ENCODE measurements at places on chromosomes 3 and 15.
A peak's percentile ranks its signal among the peaks of the same experiment; 100 is the strongest.

DNA sequence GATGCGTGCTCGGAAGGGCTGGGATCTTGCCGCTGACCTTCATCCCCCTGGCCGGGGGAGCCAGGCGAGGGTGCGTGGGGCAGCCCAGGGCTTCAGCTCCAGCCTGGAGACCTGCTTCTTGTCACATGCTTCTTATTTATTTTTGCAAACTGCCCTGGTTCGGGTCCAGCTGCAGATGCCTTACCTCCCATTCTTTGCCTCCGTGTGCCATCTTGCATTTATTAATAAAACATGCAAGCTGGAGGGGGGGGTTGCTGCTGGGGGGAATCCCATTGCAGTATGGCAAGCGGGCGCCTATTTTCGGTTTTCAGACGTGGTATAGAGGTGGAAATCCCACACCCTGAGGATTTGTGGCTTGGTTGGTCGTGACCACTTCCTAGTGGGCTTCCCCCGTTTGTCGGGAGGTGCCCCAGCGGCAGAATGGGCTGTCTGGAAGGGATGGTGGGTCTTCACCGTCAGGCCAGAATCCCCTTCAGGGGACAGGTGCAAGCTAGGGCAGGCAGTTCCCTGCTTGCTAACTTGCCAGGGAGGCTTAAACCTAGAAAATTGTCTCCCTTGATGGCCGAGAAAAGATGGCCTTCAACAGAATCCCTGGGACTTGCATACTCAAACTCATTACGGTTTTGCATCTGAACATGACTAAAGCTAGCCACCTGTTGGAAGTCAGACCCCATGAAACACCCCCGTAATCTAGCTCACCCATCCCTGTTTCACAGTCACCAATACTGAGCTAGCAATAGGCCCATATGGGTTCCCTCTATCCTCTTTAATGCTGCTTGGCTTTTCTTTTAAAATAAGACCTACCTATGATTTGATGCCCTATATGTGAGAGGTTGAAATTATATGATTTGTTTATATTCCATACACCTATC, 569 bp downstream of the TMEM266 start:
- DNase-seq, result no peak
- no peaks in the 10 kb centered on the region for H3K36me3 ChIP-seq
- no peak overlapping the region for H3K27ac ChIP-seq

DNA sequence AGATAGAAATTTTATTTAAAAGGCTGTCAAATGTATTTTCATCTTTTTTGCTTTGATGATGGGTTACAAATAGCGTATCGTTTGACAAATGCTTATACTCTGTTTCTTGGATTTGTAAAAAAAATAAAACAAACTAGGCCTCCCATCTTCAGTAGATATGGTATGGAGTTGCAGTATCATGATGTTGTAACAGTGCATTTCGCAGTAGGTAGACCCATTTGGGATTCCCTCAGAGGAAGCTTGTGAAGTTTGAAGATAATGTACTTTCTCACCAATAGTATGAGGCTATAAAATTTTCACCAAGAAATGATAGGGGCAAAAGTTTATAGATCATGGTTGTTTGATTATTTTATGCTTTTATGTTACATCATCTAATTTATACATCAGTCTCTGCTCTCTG, 10.8 kb downstream of the MBNL1 start:
- H3K4me3 ChIP-seq, result no peak overlapping the region
- H3K27me3 ChIP-seq, result no peaks in the 10 kb centered on the region
- no peak for DNase-seq
- peaks cover 20% of the 10 kb centered on the region for H3K4me1 ChIP-seq
- H3K36me3 ChIP-seq, result no peaks in the 10 kb centered on the region

DNA sequence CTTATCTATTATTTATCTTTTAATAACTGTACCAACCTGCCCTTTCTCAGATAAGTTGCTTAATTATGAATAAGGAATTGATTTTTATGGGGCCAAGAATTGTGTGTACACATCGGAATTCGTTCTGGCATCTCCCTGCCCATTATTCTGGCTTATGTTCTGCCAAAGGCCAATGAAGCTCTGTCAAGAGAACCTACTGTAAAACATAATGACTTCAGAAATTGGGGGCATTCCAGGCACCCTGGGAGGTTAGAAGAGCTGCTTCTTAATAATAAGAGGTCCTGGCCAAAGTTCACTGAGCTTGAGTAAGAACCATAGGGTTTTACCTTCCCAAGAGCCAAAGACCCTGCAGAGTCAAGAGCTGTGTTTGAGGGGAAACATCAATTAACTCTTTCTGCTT, 261.7 kb downstream of the SLC9A9 start:
- H3K4me1 ChIP-seq, result no peaks in the 10 kb centered on the region
- no peaks in the 10 kb centered on the region for H3K36me3 ChIP-seq
- no peak for DNase-seq
- no peak overlapping the region for H3K4me3 ChIP-seq
- no peak overlapping the region for H3K27ac ChIP-seq

DNA sequence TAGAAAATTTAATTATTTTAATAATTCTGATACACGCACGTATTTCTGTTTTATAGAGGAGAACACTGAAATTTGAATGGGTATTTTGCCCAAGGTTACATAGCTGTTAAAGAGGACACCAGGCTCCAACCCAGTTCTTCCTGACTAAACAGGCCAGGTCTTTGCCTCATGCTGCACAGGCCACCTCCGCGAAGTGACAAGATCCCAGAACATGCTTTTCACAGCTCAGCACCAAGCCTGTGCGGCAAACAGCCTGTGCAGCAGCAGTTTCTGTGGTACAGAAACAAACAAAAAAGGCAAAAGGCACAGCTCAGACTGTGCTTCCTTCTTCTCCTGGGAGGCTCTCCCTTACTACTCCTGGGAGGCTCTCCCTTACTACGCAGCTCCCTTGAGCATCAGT, 6.5 kb downstream of the FOXL2 start:
- no peak overlapping the region for H3K4me3 ChIP-seq
- H3K4me1 ChIP-seq, result peaks cover 5% of the 10 kb centered on the region
- H3K27ac ChIP-seq, result no peak overlapping the region
- no peaks in the 10 kb centered on the region for H3K36me3 ChIP-seq
- DNase-seq, result no peak

- DNase-seq, result no peak
- no peaks in the 10 kb centered on the region for H3K4me1 ChIP-seq
- H3K27ac ChIP-seq, result no peak overlapping the region
- H3K36me3 ChIP-seq, result no peaks in the 10 kb centered on the region
Measured at GRCh38 chr15:77563623-77564156, 69.0 kb downstream of the LINGO1 start.

GRCh38 chr3:55765906-55766701, 279.0 kb upstream of the WNT5A start:
- no peak overlapping the region for H3K27ac ChIP-seq
- no peak overlapping the region for H3K4me3 ChIP-seq
- no peak for DNase-seq

DNA sequence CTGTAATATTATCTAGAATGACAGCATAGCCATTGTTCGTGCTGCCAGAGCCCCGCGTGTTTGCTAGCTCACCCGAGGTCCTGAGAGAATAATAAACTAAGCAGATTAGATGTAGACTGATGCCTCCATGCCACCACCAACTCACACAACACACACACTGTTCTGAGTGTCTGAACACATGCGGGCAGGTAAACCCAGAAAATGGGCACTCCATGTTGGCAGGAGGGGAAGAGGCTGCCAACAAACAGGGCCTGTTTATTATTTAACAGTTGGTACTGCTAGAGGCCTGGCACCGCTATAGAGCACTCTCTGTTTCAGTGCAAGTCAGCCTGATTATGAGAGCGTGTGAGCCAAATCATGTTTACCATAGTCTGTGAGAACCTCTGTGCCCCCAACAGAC, 299.0 kb downstream of the ZBTB20 start:
- H3K27ac ChIP-seq, result no peak overlapping the region
- H3K27me3 ChIP-seq, result no peaks in the 10 kb centered on the region
- no peak overlapping the region for H3K4me3 ChIP-seq
- no peak for DNase-seq

GRCh38 chr3:11152301-11152700, 2.0 kb upstream of the HRH1 start:
- no peaks in the 10 kb centered on the region for H3K36me3 ChIP-seq
- H3K27ac ChIP-seq, result no peak overlapping the region
- DNase-seq, result no peak
- no peak overlapping the region for H3K4me3 ChIP-seq

- DNase-seq, result no peak
- H3K36me3 ChIP-seq, result no peaks in the 10 kb centered on the region
- H3K27me3 ChIP-seq, result no peaks in the 10 kb centered on the region
- H3K27ac ChIP-seq, result no peak overlapping the region
- H3K4me1 ChIP-seq, result peaks cover 15% of the 10 kb centered on the region
Measured at GRCh38 chr3:53137221-53137620, 7.0 kb upstream of the RFT1 start.

GRCh38 chr3:141085343-141086070, 34.4 kb downstream of the SPSB4 start:
- H3K4me3 ChIP-seq, result no peak overlapping the region
- no peaks in the 10 kb centered on the region for H3K4me1 ChIP-seq
- H3K27ac ChIP-seq, result no peak overlapping the region
- DNase-seq, result no peak
- peaks cover 6% of the 10 kb centered on the region for H3K27me3 ChIP-seq

DNA sequence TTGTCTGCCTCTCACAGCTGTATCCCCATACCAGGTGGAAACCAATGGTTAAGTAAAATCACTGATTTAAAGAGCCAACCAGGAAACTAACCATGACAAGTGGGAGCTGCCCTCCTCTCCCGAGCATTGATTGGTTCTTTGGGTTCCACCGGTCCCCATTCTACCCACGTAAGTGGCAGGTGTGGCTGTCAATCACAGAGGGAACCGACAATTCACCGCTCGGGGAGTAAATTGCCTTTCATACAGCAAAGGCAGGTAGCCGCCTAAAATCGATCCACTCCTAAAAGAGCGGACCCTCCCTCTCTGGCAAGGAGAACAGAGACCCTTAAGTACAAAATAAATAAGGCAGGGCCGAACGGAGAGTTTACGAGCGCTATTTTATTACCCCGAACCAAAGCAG, 1.2 kb downstream of the ERC2 start:
- H3K4me3 ChIP-seq, result no peak overlapping the region
- no peaks in the 10 kb centered on the region for H3K4me1 ChIP-seq
- peaks cover 14% of the 10 kb centered on the region for H3K27me3 ChIP-seq
- peak; percentile 43 for DNase-seq

- H3K27me3 ChIP-seq, result no peaks in the 10 kb centered on the region
- peak; percentile 91 for DNase-seq
- H3K27ac ChIP-seq, result peak overlapping the region; percentile 94
- H3K4me1 ChIP-seq, result peaks cover 6% of the 10 kb centered on the region
- H3K36me3 ChIP-seq, result no peaks in the 10 kb centered on the region
- peak overlapping the region; percentile 63 for H3K4me3 ChIP-seq
Measured at GRCh38 chr3:125916376-125916978, 52.5 kb upstream of the ROPN1B start.

DNA sequence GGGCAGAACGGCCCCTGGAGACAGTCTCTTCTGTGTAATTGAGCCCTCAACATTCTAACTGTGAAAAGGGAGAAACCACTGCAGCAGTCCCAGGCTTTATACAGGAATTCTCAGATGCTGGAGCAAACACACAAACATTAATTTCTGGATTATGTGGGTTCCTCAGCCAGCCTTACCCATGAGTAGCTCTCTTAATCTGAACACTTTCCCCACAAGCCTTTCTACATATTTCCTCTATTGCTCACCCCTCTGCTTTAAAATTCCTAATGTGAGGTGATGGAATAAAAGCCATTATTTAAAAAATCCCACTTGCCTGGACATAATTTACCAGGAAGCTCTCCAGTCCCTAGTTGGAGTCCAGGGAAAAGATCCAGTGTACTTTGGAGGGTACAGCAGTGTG, 139.0 kb downstream of the CTNNB1 start:
- H3K4me1 ChIP-seq, result no peaks in the 10 kb centered on the region
- H3K36me3 ChIP-seq, result no peaks in the 10 kb centered on the region
- no peak overlapping the region for H3K4me3 ChIP-seq
- peaks cover 2% of the 10 kb centered on the region for H3K27me3 ChIP-seq
- DNase-seq, result peak; percentile 30
- no peak overlapping the region for H3K27ac ChIP-seq

- no peaks in the 10 kb centered on the region for H3K36me3 ChIP-seq
- peaks cover 80% of the 10 kb centered on the region for H3K27me3 ChIP-seq
- DNase-seq, result no peak
- H3K27ac ChIP-seq, result no peak overlapping the region
Measured at GRCh38 chr15:70415398-70415797, 317.7 kb upstream of the TLE3 start.

DNA sequence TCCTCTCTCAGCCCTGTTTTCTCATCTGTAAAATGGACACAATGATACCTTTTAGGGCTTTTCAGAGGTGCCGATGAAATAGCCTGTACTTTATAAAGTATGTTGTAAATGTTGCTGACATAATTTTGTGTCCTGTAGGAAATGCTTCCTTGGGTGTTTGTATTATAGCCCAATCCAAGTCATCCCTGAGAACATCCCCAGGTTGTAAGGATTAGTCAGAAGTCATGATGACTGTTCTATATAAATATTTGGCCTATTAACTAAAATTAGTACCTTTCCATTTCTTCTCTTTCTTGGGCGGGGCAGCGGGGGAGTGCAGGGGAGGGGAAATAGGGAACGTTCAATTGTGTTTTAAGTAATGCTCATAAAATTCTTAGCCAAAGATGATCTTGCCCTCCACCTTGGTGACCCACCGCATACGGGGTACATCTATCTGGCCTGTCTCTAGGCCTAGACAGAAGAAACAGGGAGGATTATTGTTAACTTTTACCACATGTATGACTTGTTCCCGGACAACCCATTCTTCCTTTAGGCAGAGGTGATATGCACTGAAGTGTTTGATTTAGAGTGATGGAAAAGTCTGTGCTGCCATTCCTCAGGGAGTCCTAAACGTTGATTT, 120.7 kb downstream of the VGLL4 start:
- no peak overlapping the region for H3K27ac ChIP-seq
- H3K4me1 ChIP-seq, result peaks cover 4% of the 10 kb centered on the region
- H3K4me3 ChIP-seq, result no peak overlapping the region
- peak; percentile 33 for DNase-seq
- no peaks in the 10 kb centered on the region for H3K36me3 ChIP-seq

GRCh38 chr15:38217788-38218609, 34.6 kb upstream of the SPRED1 start:
- no peak overlapping the region for H3K27ac ChIP-seq
- H3K36me3 ChIP-seq, result no peaks in the 10 kb centered on the region
- H3K4me3 ChIP-seq, result no peak overlapping the region
- no peaks in the 10 kb centered on the region for H3K27me3 ChIP-seq
- peaks cover 5% of the 10 kb centered on the region for H3K4me1 ChIP-seq
- DNase-seq, result no peak

DNA sequence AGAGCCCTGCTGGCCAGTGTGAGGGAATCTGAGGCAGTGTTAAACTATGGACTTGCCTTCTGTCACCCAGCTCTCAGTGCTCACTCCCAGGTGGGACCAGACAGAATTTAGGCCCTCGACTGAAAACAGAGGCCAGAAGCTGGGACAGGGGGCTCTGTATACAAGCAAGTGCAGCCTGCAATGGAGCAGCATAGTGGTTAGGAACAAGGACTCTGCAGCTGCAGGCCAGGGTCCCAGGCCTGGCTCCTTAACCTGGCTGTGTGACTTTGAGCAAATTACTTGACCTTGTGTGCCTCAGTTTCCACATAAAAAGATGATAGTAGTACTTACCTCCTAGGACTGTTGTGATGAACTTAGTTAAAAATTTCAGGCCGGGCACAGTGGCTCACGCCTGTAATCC, 39.8 kb downstream of the CMTM7 start:
- H3K27me3 ChIP-seq, result no peaks in the 10 kb centered on the region
- no peaks in the 10 kb centered on the region for H3K36me3 ChIP-seq
- no peak for DNase-seq
- no peak overlapping the region for H3K4me3 ChIP-seq
- H3K4me1 ChIP-seq, result peaks cover 10% of the 10 kb centered on the region
- H3K27ac ChIP-seq, result no peak overlapping the region

- H3K4me3 ChIP-seq, result no peak overlapping the region
- no peaks in the 10 kb centered on the region for H3K36me3 ChIP-seq
- peaks cover 26% of the 10 kb centered on the region for H3K4me1 ChIP-seq
Measured at GRCh38 chr3:11291808-11292207, 19.6 kb downstream of the ATG7 start.

- H3K36me3 ChIP-seq, result no peaks in the 10 kb centered on the region
Measured at GRCh38 chr3:140505876-140506275, 172.0 kb upstream of the TRIM42 start.
